ENCODE measurements at places on chromosomes 7 and 10.

- DNase-seq: peak; percentile 95
These were observed 171.2 kb downstream of the ZNF365 start for GRCh38 chr10:62545160-62546066.

GRCh38 chr7:40570223-40570622 is 435.4 kb downstream of the SUGCT start:
- DNase-seq: peak; percentile 28

GRCh38 chr10:123858077-123858681 is 33.4 kb downstream of the CPXM2 start:
- DNase-seq: peak; percentile 88

DNA sequence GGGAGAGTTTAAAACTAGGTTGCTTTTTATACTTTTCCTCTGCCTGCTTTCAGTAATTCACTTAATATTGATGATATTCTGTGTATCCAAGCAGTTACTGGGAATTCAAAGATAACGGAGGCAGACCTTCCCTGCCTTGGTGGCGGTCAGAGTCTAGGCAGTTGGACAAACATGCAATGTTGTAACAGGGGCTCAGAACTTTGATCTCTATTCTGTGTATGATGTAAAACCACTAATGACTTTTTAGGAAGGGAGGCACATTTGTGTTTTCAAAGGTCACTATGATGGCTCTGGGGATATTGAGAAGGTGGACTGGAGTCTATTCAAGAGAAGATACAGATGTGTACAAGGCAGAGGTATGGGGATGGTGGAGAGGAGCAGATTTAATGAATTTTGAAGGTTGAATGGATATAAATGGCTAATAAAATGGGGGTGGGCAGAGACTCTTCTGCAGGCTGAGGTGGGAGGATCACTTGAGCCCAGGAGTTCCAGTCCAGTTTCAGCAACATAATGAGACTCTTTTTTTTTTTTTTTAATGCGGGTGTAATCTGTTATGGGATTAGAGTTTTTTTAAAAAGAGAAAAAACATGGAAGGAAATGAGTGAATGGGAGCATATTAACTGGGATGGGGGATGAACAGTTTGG is 5.7 kb upstream of the PON2 start:
- DNase-seq: no peak

- no peak for DNase-seq
These were observed 200.9 kb downstream of the MBL2 start for GRCh38 chr10:52571516-52572182.

DNA sequence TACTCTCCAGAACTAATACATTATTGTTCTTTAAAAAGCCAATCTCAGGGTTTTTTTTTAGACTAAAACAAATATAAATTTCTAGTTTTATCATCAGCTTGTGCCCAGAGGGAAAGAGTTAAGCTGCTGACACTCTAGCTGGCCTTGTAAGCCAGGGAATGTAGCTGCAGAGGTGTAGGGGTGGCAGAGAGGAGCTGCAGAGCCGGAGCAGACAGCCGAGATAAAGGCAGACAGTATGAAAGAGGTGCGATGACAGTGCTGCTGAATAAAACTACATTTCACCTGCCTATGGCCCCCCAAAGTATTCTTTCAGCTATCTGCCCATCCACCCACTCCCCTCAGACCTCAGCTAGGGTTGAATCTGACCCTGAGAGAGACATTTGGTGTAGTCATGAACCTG is 653.7 kb upstream of the ZWINT start:
- DNase-seq: no peak

- no peak for DNase-seq
These were observed 54.9 kb downstream of the PTEN start for GRCh38 chr10:87918254-87918859.

- DNase-seq: peak; percentile 66
These were observed at the start of gene TAC1 for GRCh38 chr7:97731736-97732564. TAC1 (plus strand) TSS chr7:97732086; CDS start chr7:97732613, 527 bp downstream.

DNA sequence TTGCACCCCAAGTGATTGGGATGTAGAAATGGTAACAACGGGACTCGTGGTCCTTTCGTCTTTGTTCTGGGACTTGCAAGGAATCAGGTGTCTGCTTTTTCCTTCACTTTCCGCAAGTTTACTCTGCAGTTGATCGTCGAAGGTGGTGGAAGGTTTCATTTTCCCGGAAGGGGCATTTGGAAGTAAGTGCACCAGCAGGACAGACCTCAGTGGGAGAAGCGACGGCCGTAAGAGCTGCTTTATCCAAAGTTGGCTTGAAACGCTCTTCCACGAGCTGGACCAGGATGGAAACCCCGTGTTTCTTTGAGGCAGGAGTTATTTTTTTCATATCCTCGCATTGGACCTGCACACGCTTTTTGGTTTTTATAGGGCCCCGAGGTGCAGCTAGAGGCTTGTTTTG is 1.2 kb downstream of the BRI3 start:
- DNase-seq: no peak

- no peak for DNase-seq
These were observed 483.1 kb upstream of the CNTNAP2 start for GRCh38 chr7:145633513-145633912.

DNA sequence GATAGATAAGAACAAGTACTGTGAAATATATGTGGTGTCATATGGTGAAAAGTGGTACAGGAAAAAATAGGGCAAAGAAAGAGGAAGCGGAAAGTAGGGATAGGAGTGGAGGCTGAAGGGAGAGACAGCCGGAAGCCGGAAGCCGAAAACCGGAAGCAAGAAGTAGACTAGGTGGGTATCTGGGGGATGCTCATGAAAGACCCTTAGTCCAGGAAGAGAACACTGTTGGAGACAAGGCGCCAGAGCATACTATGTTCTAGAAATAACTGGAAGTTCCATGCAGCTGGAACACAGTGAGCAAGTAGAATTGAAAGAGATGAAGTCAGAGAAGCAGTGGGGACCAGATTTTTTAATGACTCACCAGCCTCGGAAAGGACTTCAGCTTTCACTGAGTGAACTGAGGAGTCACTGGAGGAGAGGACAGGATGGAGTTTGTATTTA is 22.5 kb downstream of the ST8SIA6 start:
- DNase-seq: peak; percentile 73

GRCh38 chr7:143040209-143040715 is 11.9 kb upstream of the OR6V1 start:
- DNase-seq: peak; percentile 45

DNA sequence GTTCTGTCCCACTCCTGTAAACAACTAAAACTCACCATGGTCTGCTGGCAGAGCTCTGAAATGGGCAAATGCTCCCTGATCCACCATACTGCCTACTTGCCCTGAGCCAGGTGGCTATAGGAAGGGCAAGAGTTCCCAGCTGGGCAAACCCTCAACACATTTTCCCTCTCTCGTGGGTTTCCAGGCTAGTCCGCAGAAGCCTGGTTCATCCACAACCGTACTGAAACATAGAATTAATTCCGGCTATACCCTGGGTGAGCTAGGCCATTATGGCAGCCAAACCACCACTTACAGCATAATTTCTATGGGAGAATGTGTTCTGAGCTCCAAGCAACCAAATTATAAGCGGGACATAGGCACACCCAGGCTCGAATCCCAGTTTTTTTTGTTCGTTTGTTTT is 20.1 kb upstream of the DDIT4 start:
- no peak for DNase-seq

DNA sequence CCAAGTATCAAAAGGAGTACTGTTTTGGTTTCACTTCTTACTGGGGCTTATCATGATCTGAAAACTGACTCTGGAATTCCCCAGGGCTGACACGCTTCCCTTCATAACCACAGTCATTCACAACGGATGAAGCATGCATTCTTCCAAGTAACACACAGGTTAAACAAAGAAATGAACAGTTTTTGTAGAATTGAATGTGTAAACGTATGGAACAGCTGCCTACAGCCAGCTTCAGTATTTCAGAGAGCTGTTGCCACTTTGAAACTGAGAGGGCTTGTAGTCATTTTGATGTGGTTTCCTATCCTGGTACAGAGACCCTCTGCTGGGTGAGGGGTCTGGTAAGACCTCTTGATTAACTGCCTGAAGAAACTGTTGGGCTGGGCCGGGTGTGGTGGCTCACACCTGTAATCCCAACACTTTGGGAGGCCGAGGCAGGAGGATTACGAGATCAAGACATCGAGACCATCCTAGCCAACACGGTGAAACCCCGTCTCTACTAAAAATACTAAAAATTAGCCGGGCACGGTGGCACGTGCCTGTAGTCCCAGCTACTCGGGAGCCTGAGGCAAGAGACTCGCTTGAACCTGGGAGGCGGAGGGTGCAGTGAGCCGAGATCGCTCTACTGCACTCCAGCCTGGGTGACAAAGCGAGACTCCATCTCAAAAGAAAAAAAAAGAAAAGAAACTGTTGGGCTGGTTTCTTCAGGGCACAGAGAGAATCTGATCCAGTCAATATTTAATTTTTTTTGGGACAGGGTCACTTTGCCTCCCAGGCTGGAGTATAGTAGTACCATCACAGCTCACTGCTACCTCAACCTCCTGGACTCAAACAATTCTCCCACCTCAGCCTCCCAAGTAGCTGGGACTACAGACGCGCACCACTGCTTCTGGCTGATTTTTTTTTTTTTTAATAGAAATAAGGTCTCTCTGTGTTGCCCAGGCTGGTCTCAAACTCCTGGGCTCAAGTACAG is 4.7 kb downstream of the NFE2L3 start:
- peak; percentile 84 for DNase-seq

DNA sequence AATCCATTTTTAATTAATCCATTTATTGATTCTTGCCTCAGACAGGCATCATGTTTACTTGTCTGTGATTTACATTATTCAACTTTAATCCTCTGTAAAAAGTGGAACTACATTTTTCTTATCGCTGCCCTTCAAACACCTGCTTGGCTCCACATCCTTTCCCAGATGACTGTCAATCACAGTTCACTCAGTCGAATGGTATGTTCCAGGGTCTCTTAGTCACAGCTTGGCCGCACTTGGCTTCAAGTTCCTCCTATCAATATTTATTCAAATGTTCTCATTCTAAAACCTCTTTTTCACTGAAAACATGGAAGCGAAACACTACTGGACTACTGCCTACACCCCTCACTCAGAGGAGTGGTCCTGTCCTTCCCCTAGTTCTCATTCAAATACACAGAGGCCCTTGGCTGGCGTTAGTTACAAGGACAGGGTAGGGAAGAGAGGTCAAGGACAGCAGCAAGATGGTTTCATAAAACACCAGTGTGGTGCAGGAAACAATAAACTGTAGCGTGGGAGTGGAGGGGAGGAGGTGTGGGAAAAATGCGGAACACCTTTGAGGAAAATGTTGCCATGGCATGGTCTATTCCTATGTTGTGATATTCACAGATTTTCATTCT is 143.2 kb downstream of the USP6NL start:
- peak; percentile 31 for DNase-seq

- no peak for DNase-seq
These were observed 274.4 kb downstream of the KIF20B start for GRCh38 chr10:89975771-89976170.

- no peak for DNase-seq
These were observed 29.4 kb upstream of the UCMA start for GRCh38 chr10:13263591-13263990.

- no peak for DNase-seq
These were observed 13.2 kb downstream of the ATE1 start for GRCh38 chr10:121914661-121915060.

- DNase-seq: no peak
These were observed 89.2 kb upstream of the FGL2 start for GRCh38 chr7:77288676-77289320.

GRCh38 chr7:121384265-121384664 is 11.8 kb downstream of the FAM3C start:
- no peak for DNase-seq

DNA sequence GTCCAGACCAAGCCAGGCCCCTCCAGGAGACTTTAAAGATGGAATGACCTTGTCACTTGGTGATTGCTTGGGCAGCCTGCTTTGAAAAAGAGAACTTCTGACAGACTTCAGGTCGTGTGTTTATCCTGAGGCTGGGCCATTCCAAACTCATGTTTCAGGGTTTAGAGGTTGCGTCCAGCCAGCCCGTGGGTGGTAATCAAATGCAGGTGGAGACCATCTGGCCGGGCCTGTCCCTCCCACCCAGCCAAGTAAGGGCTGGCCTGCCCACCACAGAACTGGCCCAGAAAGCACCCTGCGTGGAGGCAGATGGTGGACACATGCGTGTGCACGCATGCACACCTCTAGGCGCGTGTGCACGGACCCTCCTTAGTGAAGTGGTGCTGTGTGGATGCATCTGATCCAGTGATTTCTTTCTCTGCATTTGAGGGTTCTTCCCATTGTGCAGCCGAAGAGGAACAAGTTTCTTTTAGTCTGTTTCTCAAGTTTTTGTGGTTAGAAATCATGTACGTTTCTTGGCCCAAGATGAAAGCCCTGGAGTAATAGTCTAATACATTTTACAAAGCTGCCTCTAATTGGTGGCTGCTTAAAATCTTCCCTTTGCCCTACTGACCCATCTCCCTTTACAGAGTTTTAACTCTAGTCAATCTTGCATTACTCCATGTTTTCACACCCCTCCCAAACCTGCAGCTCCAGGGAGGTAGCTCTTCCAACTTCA is 43.0 kb downstream of the SUFU start:
- peak; percentile 90 for DNase-seq

GRCh38 chr10:120483651-120484301 is 26.7 kb downstream of the PLPP4 start:
- no peak for DNase-seq

DNA sequence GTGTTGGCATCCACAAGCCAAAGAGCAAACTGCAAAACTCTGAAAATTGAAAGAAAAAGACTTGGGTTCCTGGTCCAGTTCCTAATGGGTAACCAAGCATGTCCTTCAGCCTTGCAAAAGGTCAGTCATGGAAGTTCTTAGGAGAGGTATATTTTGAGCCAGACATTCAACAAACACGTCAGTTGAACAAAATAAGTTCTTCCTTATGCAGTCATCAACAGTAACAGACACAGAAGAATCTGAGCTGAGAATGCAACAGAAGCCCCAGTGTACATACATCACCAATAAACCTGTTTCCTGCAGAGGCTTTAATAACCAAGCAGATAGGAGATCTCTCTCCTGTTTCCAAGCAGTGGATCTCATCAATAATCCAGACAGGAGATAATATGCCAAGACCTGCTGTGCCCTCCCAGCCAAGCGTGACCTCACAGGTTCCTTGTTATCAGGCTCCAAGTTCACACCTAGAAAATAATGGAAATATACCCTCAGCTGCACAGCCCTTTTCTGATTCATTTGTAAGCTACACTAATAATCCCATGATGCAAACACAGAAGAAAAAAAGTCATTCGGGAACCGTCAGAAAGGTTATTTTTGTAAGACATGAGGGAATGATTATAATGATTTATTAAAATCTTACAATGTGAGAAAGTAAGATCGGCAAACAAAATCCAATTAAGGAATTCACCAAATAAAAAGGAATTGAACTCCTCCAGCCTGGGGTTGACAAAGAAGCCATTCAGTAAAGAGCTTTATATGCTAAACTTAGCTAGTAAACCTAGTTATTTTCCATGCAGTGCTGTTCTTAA is 90.7 kb downstream of the DGKI start:
- DNase-seq: peak; percentile 71

- no peak for DNase-seq
These were observed 6.7 kb downstream of the CEP55 start for GRCh38 chr10:93503075-93503474.

- no peak for DNase-seq
These were observed 49.3 kb downstream of the EEPD1 start for GRCh38 chr7:36202398-36202797.

- DNase-seq: no peak
These were observed 382.4 kb downstream of the SORCS3 start for GRCh38 chr10:105023211-105024111.
